NAMALWA (cell line): ENCODE measurements at places on chromosomes 2 and 18.

- no peak for DNase-seq
Measured at GRCh38 chr2:224098481-224099230, 59.6 kb upstream of the SERPINE2 start.

- no peak for DNase-seq
Measured at GRCh38 chr2:128215897-128216642, 102.6 kb downstream of the HS6ST1 start.

- DNase-seq = no peak
Measured at GRCh38 chr2:173966274-173967098, 1.3 kb upstream of the SP3 start.

DNA sequence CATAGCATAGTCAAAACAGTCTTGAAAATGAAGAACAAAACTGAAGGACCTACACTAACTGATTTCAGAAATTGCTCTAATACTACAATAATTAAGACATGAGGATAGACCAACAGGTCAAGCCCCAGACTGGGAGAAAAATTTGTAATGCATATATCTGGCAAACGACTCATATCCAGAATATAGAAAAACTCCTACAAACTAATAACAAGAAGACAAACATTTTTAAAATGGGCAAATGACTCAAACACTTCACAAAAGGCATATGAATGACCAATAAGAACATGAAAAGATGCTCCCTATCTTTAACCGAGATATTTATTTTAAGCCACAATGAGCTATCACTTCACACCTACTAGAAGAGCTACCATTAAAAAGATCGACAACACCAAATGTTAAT is 14.2 kb downstream of the TGFBRAP1 start:
- DNase-seq = no peak

- DNase-seq = no peak
Measured at GRCh38 chr18:46291149-46291548, 187.0 kb downstream of the HAUS1 start.

GRCh38 chr2:233140077-233140585 is 80.0 kb downstream of the INPP5D start:
- no peak for DNase-seq

DNA sequence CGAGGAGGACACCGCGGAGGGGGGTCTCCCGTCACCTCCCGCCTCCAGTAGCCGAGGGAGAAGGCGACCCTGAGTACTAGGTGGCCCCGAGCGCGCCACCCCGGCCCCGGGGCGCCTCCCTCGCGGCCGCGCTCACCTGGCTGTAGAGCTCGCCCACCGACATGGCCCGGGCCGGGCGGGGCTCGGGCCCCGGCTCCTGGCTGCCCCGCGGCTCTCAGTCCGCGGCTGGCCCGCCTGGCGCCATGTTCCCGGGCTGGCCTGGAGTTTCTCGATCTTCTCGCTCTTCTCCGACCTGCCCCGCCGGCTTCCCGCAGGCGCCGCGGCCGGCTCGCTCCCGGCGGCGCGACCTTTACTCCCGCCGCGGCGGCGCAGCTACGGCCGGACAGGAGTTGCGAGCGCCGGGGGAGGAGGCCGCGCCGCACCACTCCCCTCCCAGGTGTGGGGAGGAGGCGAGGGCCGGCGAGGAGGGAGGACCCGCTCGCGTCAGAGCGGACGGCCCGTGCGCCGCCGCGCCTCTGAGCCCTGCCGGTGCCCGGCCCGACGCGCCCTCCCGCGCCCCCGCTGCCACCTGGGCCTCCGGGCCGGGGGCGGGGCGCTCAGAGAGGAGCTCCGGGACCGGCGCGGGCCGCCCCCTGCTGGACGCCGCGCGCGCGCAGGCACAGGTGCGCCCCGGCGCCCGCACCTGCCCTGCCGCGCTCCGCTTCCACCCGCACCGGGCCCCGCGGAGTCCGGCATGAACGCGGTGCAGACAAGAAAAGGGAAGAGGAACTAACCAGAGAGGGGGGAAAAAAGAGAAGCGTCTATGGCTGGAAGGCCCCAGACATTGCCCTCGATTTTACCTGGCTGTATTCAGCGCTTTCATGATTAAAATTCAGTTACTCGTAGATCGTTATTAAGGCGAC is at the start of gene MYO5B:
Gene MYO5B (minus strand): TSS at position 517 of the 902 bp plus-strand sequence. CDS start 354 bp downstream, at position 163.
- DNase-seq = no peak

GRCh38 chr2:78418021-78418420 is 607.5 kb upstream of the REG3G start:
- DNase-seq = no peak

- no peak for DNase-seq
Measured at GRCh38 chr18:45567123-45567522, 48.2 kb upstream of the SLC14A2 start.

GRCh38 chr2:21981127-21981526 is 857.4 kb downstream of the TDRD15 start:
- no peak for DNase-seq

DNA sequence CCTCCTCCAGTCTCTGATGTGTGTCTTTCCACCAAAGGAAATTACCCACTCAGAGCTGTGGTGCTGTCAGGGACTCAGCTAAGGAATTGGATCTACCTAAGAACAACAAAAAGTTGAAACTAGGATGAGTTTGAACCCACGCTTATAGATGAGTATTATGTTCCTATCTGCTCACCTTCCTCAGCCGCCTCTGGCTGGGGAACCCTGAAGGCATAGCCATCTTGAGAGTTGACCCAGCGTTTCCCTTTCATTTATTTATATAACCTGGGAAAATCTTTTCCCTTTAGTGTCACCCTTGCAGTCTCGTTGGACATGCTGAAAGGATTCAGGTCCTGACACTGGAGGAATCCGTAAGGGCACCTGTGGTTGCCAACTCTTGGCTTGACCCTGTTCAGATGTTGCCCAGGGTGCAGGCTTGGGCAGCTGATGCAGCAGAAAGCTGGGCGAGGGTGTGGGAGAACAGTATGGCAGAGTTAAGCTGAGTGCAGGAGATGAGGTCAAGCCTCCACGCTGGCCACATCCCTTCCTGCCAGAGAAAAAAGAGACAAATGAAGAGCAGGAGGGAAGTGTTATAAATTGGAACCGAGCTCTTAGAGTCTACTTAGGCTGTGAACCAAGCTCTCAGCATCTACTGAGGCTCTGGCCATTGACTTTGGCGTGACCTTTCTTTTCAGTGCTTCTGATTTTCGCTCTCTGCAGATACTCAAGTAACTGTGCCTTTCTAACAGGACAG is 1.9 kb downstream of the CDH20 start:
- DNase-seq = no peak

- peak; percentile 89 for DNase-seq
Measured at GRCh38 chr18:65938592-65939372, 188.0 kb downstream of the CDH7 start.

GRCh38 chr2:233789554-233789953 is 11.4 kb downstream of the MROH2A start:
- DNase-seq = no peak

DNA sequence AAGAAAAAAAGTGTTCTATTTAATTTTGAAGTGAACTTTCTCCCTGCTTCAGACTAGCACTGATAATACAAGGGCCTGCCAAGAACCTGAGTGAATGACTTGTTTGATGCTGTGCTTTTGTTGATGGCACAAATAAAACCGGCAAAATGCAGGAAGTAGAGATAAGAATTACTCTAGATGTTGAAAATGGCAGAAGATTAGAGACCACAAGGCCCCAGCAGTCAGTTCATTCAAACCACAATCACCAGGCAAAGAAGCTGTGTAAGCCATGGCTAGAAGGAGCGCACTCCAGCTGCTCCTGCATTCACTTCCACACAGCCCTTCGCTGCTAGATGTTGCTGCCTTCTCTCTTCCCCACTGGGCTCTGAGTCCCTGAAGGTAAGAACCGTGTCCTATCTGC is 297.1 kb downstream of the AGPS start:
- no peak for DNase-seq

- DNase-seq = no peak
Measured at GRCh38 chr2:63530704-63531279, 57.5 kb downstream of the WDPCP start.

DNA sequence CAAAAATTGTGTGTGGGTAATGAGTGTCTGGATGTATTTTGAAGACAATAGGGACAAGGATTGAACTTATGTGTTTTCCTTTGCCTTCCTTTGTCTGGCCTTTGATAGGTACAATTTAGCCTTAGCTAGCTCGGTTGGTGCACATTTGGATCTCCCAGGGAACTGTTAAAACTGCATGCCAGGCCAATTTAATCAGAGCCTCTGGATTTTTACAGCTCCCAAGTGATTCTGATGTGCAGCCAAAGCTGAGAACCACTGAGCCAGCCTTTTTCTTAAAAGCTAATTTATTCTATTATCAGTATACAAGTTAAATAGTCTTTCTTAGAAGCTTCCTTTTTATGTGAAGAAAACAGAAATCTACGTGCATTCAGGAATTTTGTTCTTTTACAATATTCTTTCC is 25.0 kb downstream of the PLEK start:
- DNase-seq = no peak

GRCh38 chr2:136286423-136286822 is 168.5 kb upstream of the CXCR4 start:
- no peak for DNase-seq

DNA sequence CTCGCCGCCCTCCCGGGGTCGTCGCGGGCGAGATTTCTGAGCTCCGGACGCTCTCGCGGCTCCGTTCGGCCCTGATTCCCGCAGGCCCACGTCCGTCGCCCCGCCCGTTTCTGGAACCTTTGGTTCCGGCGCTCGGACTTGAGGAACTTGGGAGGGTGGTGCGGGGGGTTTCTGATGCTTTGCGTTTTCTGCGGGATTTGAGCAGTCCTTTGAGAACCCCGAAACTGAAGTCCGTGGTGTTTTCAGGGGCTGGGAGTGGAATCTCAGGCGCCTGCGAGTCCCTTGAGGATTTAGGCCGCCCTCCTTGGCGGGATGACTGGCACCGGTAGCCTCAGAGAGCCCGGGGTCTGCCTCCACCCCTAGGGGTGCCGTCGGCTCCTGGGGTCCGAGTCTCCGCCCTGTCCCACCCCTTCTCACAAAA is 336 bp downstream of the THNSL2 start:
- DNase-seq = no peak

GRCh38 chr2:3679180-3679579 is 21.2 kb downstream of the ALLC start:
- DNase-seq = no peak
